ENCODE measurements at places on chromosomes 16 and 17.

- peak; percentile 95 for DNase-seq
Measured at GRCh38 chr16:70737377-70738082, 51.7 kb upstream of the MTSS2 start.

DNA sequence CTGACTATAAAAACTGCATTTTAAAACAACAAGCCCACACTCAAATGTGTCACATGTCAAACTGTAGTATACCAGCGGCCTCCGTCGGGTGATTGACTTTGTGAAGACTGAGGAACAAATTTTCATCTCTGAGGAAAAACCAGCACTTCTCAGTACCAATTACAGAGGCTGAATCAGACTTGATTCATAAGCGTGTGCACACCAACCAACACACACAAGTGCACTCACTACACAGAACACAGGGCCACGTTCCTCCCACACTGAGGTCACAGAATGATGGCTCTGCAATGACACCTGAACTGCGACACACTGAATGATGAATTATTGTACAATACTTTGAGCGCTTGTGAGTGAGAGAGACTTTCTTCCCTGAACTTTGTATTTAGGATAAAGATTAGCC lies 29.6 kb downstream of the XPO6 start:
- DNase-seq: no peak

DNA sequence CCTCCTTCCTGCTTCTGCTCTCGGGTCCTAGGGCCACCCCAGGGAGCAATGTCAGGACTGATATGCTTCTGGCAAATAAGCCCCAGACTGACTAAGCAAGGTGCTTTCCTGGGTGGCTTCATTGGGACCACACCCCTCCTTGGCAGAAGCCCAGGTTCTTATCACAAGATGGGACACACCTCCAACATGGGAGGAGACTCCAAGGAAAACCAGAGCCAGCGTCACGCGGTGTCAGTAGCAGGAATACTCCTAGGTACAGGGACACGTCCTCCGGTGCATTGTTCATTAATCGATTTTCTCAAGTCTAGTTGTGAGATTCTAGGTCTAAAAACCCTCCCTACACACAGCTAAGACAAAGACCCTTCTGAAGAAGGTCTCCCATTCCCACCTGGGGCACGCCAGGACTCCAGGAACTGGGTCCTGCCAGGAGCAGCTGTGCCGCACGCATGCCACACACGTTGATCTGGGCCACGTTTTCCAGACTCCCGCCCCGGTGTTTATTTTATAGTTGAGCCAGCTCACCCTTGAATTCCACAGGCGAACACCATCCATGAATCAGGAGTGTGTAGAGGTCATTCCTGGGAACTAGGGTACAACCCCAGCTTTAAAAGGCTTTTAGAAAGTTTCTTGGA lies 30.8 kb downstream of the FA2H start:
- no peak for DNase-seq

DNA sequence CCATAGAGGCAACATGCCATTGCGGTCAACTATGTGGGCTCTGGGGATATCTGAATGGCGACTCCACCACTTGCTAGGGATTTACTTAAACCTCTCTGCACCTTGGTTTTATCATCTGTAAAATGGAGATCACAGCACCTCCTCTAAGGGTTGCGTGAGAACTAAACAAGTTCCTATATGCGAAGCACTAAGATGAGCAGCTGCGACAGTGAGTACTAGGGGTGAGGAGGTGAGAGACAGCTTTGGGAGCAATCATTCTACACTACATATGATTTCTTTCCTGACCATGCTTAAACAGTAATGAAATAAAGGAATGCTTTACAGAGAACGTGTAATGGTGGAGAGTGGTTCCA lies 61.4 kb downstream of the CREBBP start:
- no peak for DNase-seq

DNA sequence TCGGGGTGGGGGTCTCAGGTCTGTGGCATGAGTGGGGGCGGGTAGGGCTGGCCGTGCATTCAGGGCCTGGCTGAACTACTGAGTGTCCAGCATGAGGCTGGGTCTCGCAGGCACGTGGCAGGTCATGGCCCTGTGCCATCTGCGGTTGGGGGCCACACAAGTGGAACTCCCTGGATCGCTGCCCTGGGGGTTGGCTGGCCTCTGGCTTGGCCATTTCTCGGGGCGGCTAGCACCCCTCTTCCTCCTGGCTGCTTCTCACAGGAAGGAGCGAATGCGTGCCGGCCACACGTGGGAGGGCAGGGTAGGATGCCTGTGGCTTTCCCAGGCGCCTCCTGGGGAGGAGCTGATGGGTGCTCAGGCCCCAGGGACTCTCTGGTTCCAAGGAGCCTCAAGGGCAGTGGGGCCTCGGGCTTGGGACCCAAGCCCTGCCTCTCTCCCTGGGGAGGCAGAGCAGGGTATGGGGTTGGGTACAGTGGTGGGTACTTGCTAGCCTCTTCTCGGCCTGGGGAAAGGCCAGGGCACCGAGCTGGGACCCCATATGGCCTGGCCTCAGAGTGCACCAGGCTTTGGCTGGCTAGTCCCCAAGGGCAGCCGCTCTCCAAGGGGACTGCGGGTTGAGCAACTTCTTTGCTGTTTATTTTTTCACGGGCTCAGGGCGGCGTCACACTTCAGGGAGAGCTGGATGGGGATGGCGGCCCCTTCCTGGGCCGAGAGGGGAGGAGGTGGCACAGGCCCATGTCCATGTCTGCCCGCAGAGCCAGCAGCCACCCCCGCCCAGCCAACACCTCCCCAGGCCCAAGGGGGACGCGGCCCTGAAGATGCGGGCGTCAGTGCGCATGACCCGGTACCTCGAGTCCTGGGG lies 37.5 kb downstream of the ADCY7 start:
- DNase-seq: no peak

GRCh38 chr17:17175917-17176316 lies 30.2 kb downstream of the PLD6 start:
- no peak for DNase-seq

GRCh38 chr16:74709441-74709877 lies 8.8 kb upstream of the MLKL start:
- DNase-seq: peak; percentile 30

DNA sequence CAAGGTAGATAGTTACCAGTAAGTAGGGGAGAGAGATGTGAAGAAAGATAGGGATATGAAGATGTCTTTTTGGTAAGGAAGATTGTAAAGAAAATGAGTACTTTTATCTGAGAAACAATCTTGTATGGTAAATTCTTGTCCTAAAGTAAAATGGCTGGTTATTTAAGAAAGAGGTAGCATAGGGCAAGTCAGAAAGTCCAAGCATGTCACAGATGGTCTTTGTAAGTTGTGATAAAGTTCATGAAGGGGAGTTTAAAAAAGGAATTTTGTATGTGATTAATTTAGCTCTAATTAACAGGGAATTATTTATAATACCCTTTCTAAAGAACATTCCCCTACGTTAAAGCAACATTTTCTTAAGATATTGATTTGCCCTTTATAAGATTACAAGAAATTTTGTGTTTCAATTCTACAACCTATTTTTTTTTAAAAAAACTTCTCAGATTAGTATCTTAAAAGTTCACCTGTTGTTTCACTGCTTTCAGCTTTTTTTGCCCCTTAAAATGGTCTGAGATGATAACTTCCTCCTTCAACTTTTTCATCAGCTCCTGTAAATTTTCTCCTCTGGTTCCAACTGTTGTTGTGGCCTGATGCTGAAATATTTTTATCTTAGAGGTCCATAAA lies 16.2 kb upstream of the CPHXL start:
- no peak for DNase-seq

DNA sequence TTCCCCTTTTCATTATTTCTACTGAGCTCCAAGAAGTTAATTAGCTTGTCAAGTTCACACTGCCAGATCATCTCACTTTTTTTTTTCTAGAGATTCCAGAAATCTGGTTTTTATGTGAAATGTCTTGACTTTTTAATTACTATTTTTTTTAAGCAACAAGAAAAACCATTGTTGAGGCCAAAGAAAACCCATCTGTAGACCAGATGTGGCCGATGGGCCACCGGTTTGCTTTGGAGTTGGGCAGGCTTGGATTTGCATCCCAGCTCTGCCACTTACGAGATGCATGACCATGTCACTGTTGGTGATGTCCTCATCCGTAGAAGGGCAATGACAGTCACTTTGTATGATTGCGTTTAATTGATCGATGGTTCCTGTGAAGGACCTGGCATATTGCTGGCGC lies 34.2 kb upstream of the MRTFB start:
- DNase-seq: no peak

DNA sequence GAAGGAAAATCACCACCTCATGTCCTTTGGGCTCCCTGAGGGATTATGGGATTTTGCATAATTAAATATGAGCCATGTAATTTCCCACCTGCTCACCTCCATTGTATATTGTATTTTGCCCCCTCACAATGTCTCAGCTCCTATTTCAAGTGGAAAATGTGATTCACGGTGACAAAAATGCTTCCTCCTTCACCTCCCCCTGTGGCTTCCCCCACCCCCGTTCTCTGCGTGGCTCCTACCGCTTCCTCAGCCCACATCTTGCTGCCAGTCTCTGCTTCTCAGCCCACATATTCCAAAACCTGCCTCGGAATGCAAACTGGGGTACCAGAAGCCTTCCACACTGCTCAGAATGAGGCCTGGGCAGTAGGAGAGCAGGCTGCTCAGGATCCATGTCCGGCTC lies 394.5 kb upstream of the C16orf82 start:
- no peak for DNase-seq

DNA sequence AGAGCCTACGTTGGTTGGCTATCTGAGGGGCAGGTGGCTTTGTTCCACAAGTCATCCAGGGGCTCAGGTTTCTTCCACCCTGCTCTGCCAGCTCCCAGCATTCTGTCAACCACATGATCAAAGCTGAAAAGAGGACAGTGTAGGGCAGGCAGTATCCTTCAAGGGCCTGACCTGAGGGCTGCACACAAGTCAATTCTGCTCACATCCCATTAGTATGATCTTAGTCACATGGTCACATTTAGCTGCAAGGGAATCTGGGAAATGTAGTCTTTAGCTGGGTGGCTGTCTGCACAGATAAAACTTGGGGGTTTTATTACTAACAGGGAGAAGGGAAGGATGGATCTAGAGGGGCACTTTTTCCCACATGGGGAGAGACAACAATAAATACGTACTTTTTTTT lies 97.3 kb downstream of the SALL1 start:
- no peak for DNase-seq

- peak; percentile 24 for DNase-seq
Measured at GRCh38 chr16:720447-720989, 428 bp upstream of the ANTKMT start.

DNA sequence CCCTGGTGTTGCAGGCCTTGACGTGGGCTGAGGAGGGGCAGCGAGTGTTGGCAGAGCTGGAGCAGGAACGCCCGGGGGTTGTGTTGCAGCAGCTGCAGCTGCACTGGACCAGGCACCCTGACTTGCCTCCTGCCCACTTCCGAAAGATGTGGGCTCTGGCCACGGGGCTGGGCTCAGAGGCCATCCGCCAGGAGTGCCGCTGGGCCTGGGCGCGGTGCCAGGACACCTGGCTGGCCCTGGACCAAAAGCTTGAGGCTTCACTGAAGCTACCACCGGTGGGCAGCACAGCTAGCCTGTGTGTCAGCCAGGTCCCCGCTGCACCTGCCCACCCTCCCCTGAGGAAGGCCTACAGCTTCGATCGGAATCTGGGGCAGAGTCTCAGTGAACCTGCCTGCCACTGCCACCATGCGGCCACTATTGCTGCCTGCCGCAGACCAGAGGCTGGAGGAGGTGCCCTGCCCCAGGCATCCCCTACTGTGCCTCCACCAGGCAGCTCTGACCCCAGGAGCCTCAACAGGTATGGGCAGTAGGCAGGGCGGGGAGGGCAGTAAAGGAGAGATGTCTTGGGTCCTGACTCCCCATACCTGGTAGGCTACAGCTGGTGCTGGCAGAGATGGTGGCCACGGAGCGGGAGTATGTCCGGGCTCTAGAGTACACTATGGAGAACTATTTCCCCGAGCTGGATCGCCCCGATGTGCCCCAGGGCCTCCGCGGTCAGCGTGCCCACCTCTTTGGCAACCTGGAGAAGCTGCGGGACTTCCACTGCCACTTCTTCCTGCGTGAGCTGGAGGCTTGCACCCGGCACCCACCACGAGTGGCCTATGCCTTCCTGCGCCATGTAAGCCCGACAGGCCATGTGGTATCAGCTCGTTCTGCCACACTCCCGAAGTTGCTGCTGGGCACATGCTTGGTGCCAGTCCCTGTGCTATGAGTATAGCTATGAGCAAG lies 5.6 kb downstream of the PLEKHG4 start:
- DNase-seq: no peak

DNA sequence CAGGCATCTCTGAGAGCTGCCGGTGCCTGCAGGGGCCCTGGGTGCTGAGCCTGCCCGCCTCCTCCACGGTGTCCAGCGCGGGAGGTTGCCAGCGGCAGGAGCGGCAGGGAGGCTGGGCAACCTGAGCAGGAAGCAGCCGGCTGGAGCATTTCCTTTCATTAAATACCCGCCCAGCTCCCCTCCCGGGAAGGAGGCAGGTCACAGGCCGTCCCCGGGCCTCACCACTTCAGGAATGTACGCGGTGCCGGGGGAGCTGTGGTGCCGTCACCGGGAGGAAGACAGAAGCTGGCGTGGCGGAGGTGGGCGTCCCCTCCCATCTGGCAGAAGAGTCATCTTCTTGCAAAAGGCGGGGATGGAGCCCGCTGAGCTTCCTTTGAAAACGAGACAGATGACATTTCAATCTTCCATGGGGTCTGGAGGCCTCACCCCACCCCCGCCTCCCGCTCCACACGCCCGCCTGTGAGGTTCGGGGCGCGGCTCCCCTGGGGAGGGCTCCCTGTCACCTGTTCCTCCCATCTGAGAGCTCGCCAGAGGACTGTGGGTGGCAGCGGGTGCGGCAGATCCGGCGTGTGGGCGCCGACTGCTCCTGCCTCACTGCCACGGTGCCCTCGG lies 16.0 kb downstream of the SOX8 start:
- DNase-seq: no peak

GRCh38 chr17:7114875-7115614 lies 423 bp upstream of the ASGR2 start:
- no peak for DNase-seq

DNA sequence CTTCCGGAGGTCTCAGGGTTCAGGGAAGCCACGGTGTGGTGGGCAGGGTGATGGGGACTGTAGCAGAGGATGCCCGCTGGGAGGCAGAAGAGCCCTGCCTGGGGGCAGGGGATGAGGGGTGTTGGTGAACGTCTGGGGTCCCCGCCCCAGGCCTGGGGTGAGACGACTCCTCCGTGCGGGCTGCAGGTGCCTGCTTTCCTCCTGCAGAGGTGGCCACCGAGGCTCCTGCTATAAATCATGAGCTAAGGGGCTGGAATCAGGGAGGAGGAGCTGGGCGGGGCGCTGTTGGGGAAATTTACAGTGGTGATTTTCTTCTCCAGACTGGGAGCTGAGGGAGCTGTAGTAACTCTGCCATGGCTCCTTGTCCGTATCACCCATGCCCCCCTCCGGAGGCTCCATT lies 167.0 kb downstream of the MRM1 start:
- no peak for DNase-seq

GRCh38 chr17:61723183-61723582 lies 132.2 kb upstream of the NACA2 start:
- DNase-seq: no peak

DNA sequence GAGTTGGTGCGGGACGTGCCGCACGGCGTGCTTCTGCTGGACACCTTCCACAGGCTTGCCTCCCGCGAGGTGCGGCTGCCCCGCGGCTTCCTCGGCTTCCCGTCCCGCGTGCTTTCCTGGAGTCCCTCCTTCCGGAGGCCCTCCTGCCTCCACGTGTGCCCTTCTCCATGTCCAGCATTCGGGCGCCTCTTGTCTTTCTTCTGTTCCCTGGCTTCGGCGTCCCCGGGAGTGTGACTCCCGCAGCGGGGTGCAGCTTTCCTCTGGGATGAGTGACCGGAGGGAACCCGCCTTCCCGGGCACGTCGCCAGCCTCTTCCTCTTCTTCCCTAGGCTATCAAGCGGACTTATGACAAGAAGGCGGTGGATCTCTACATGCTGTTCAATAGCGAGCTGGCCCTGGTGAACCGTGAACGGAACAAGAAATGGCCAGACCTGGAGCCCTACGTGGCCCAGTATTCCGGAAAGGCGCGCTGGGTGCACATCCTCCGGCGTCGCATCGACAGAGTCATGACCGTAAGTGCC lies 23.0 kb downstream of the DNAH2 start:
- no peak for DNase-seq

Measured in fibroblast of skin of left quadriceps (primary cell).